ENCODE measurements at places on chromosomes 13 and 19.

DNA sequence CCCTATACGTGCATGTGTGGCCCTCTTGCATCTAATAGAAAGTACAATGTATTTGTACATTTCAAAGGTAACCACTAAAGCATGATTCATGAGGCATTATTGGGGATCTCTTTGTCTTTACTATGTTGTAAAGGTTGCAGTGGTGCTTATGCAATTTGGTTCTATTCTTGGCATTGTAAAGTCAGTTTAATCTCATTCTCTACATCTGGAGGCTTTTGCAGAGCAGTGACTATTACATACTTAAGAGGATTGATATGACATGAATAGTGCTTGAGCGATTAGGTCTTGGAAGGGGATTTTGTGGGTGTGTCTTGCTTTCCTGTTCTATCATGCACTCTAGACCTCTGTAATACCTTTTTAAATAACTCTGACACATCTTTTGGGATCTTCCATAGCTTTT is 610.0 kb downstream of the EFNB2 start:
- DNase-seq: no peak

DNA sequence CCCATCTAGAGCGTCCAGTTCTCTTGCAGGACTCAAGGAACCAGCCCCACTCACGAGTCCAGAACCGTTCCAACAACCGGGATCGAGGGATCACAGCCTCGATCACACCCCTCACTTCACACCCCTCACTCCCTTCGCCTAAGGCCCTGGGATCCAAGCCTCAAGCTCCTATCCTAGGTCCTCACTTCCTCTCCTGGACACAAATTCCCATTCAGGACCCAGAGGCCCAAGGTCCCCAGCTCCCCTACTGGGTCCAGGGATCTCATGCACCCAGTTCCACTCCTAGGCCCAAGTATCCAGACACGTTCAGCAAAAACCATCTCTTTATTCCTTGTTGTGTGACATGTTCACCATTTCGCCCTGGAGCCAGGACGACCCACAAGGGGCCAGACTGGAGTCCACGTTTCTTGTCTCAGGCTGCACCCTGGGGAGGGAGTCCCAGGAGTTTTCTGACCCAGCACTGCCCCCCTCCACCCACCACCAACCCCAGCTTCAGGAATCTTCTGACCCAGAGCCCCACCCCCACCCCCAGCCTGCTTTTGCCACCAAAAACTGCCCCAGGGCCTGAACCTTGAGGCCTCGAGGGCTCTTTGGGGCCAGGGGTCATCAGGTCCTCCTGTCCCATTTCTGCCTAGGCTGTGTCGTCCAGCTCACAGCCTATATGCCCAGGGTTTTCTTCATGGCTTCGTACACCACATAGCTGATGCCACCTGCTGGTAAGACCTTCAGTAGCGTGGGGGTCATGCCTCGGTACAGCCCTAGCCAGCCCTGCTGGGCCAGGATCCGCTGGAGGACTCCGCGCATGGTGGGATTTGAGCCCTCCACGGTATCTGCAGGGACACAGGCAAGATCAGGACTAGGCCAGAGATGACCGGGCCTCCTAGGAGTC is 1.4 kb upstream of the KHSRP start:
- DNase-seq: no peak

- no peak for DNase-seq
Observed at GRCh38 chr13:50509771-50510441, 333.6 kb downstream of the DLEU7 start.

DNA sequence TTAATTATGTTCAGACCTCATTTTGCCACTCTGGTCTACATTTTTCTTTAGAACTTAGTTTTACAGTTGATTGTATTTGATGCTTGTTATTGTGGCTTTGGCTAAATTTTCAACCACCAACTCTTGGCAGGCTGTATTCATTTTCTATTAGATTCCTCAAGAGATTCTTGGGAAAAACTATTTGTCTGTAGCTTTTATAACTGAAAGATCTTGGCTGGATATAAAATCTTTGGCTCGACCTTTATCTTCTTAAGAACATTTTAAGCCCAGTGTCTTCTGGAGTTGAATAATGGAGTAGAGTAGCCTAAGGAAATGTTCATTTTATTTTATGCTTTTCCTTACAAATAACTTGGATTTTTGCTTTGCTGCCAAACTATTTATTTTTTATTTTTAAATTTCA is 848.5 kb downstream of the PCDH17 start:
- no peak for DNase-seq

- DNase-seq: no peak
Observed at GRCh38 chr13:94454906-94455305, 24.6 kb downstream of the DCT start.

DNA sequence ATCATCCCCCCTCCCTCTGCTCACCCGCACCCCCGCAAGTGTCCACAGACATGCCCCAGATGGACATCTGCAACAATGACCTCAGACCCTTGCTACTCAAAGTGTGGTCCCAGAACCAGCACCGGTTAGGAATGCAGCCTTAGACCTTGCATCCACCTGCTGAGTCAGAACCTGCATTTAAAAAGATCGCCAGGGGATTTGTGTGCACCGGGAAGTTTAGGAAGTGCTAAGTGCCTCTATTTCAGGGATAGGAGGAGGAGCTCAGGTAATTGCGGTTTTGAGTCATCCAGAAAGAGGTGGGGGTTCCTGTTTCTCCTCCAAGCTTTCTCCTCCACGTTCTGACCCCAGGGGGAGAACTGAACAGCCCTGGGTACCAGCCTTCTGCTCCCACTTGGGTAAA is 46.2 kb downstream of the CACNA1A start:
- DNase-seq: no peak

DNA sequence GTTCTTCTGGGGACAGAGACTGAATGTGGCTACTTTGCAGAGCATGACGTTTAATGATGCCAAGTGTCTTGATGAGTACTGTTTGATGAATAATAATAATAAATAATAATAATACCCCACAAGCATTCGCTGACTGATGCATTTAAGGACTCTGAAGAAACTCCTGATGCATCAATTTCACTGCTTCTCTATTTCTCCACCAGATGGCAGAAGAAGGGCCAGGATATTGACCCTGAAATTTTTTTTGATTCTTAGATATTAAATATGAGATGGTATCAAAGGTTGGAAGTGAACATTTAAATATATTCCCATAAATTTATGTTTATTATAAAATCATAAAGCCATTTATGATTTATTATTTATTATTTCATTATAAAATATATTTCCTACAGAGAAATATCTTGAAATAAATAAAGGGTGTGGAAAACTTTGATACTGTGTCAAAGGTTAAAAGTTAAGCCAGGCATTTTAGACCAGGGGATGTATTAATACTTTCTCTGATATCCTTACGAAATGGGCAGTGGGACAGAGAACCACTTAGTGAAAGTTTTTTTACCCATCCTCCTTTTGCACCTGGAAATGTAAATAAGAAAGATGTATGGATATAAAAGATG is 170.9 kb downstream of the LACC1 start:
- no peak for DNase-seq

All from A549 (cell line).